ENCODE measurements at places on chromosomes 1 and 21.

- DNase-seq: no peak
These were observed 15.5 kb downstream of the IFNGR2 start for GRCh38 chr21:33418691-33419090.

GRCh38 chr1:114610546-114611245, 29.3 kb upstream of the BCAS2 start:
- DNase-seq: no peak

- DNase-seq: no peak
These were observed 47.2 kb downstream of the RAP1A start for GRCh38 chr1:111666828-111667227.

GRCh38 chr21:35727830-35728229, 332.5 kb downstream of the SETD4 start:
- no peak for DNase-seq

DNA sequence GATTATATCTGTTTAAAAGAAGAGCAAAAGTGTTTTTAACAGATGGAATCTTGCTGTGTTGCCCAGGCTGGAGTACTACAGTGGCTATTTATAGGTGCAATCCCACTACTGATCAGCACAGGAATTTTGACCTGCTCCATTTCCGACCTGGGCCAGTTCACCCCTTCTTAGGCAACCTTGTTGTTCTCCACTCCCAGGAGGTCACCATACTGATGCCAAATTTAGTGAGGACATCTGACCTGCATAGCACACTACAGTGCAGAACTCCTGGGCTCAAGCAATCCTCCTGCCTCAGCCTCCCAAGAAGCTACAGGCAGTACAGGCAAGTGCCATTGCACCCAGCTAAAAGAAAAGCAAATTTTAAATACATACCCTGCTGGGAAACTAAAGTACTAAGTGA, 11.3 kb upstream of the NUP210L start:
- DNase-seq: no peak

DNA sequence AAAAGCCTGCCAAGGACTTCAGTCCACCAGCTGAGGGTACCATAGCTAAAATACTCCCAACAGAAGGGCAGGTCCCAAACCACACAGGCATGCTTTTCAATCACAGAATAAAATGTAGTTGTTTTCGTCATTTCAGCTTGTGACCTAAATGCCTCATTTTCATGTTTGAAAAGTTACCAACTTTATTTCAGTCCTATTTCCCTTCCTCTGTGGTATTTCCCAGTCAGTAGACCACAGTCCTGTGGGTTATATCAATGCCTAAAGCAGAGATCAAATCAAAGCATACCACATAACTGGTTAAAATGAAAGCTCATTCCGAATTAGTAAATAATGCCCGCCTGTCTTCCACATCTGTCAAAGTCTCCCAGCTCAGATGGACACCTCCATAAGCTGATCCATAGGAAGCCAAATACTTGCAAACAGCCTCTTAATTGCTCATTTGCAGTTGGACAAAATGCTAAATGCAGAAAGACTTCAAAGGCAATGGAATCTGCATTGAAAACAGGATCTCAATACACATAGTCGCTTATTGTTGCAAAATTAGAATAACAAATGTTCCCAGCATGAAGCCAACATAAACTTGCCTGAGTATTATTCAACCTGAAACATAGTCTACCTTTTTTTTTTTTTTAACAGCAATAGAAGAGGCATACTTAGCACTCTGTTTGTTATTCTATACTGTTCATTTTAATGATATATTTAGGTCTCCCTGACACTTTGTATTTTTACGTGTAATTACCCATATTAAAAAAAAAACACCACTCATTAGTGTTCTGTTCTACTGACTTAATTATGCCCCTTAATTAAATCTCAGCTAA, 53.9 kb downstream of the NR5A2 start:
- no peak for DNase-seq

- DNase-seq: no peak
These were observed 163.9 kb downstream of the ST6GALNAC5 start for GRCh38 chr1:77031106-77031662.

- no peak for DNase-seq
These were observed 95.3 kb downstream of the PDE9A start for GRCh38 chr21:42748620-42749176.

GRCh38 chr1:17648457-17649145, 106.5 kb upstream of the ACTL8 start:
- DNase-seq: no peak

- no peak for DNase-seq
These were observed 57.0 kb downstream of the LRRC53 start for GRCh38 chr1:74455390-74455789.

DNA sequence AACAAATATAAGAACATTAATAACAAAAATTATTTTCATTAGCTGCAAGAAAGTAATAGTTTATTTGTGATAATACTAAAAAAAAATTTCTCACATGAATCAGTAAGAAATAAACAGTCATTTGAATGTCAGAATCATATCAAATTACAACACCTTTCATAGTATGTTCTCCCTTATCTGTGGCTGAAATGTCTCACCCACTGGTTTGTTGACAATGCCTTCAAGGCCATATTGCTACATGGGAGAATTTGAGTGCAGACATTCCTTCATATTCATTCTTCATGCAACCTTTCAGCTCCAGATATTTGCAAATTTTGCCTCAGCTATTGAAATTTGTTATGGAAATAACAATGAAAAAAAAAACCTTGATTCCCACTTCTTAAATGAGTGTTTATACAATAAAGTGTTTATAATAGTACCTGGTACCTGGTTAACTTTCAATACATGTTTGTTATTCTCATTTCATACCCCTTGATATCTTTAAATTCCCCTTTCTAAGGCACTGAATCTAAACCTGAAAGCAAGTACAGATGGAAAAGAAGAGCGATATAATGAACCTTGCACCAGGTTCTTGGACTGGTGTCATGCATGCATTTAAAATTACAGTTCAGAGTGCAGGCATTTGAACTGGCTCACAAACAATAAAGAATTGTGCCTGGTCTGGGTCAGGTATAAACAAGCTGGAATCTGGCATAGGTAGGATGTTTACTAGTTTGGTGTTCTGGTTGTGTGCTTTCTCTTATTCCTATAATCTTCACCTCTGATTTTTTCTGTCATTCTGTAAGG, 242.2 kb upstream of the ADGRL2 start:
- DNase-seq: no peak

DNA sequence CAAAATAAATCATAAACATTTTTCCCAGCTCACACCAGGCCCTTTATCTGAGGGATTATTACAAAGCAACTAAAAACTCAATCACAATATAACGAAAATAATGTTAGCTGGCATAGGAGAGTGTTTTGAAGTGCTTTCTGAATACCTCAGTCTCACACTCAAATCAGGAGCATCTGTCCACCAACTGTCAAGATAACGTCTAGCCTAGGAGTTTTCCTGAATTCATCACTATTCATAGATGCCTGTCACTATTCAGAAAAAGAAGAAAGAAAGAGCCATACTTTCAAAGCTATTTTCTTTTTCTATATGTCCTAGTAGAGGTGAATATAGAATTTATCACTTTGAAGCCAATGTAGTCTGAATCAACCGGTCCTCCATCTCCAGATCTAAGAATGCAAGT, 127.0 kb downstream of the AKT3 start:
- DNase-seq: no peak

GRCh38 chr21:44083631-44084291, 23.4 kb upstream of the PWP2 start:
- no peak for DNase-seq

DNA sequence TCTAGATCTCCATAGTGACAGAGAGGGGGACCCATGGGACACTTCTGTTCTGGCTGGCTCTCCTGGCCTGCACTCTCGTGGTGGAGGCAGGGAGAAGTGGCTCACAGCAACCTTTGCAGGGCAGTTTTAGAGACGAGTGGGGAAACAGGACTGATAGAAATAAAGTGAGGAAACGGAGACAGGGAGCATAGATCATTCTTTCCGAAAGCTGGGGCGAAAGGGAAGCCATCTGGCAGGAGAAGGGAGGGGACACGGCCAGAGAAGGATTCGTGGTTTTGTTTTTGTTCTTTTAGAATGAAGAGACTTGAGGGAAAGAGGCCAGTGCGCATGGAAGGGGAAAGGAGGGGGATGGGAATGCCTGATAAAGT, 3.5 kb downstream of the TIE1 start:
- DNase-seq: no peak

- DNase-seq: no peak
These were observed 33.9 kb downstream of the SPSB1 start for GRCh38 chr1:9326596-9326995.

- no peak for DNase-seq
These were observed 505.2 kb upstream of the ZRANB2 start for GRCh38 chr1:71586030-71586429.

- no peak for DNase-seq
These were observed 51.1 kb downstream of the PRDM16 start for GRCh38 chr1:3120140-3120539.

- DNase-seq: no peak
These were observed 41.2 kb downstream of the DMRTB1 start for GRCh38 chr1:53500204-53501064.

DNA sequence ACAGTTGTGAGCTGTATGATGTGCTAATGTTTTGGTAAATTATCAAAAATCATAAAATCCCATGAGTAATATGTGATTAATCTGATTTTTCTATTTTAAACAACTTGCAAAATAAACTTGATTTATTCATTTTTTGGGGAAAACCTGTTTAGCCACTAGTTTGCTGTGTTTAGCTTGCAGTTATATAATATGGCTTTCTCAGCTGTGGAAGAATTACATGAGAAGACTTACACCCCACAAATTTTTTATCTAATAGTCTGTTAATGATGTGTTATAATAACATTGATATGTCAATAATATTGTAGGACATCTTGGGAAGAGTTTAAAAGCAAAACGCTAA, 2.4 kb upstream of the ERRFI1 start:
- DNase-seq: no peak

- no peak for DNase-seq
These were observed 16.4 kb downstream of the BSND start for GRCh38 chr1:55015123-55015522.

GRCh38 chr1:19622204-19622603, 21.9 kb upstream of the NBL1 start:
- no peak for DNase-seq

DNA sequence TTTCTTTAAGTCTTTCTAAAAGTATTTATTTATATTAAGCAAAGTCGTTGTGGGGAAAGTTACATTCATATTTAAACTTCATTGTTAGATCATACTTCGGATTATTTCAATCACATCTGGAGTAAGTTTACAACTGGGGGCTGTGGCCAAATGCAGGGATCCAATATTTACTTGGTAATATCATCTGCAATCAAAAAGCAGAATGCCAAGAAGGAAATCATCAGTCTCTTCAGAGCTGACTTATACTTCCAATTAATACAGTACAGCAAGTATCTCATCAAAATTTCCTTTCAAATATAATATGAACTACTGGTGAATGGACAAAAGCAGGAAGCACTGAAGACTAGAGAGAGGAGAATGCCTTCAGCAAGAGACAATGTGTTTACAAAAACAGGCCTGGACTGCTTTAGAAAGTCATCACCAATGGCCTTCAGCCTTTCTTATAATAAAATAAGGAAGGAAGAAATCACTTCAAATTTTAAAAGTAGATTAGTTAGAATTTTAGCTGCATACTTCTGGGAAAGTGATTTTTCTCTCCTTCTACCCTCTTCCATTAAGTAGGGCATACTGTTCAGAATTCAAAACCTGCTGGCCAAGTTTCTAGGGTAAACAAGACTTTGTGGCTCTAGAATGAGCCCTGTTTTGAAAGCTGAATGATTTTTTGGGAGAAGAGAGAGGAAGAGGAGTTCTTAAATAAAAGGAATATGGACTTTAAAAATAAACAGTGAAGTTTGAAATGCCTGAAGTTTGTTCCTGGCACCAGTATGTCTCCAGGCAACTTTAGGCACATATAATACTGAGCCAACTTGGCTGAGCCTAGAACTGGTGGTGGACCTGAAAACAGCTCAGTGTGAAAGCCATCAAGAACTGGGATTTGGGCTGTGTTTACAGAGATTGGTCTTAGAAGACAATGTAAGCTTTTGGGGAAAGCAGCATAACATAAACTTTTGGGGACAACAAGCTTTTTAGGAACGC, 22.2 kb upstream of the MYOC start:
- DNase-seq: no peak

DNA sequence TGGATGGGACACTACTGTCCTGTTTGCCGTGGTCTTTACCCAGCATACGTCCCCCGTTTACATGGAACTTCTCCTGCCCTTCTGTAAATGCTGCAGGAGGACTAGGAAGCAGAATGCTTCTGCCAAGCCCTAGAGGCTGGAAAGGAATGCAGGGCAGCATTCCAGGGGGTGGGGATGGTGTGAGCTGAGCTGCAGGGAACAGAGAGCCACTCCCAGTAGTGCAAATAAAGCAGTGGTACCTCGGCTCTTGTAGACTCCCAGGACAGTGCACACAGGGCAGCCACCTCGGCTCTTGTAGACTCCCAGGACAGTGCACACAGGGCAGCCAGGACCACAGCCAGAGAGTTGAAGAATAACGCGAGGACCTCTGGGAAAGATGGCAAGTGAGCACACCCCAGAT, 35.4 kb downstream of the PTPRU start:
- no peak for DNase-seq

DNA sequence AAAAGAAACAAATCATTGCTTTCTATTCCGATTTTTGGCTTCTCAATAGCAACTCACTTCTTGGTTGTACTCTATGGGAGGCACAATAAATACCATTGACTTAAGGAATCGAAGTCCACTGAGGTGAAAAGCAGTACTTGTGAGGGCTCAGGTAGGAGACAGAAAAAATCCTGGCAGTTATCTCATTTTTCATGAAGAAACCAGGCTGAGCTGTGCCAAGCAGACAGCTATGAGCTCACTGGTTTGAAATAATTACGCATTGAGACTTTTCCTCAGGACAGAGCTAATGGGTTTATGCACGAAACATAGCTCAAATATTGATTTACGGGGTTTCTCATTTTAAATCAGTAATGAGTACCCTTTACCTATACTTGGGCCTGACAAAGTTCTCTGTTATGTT, 18.5 kb downstream of the COLGALT2 start:
- no peak for DNase-seq

GRCh38 chr1:151251656-151252470, 2.7 kb upstream of the PSMD4 start:
- peak; percentile 14 for DNase-seq

DNA sequence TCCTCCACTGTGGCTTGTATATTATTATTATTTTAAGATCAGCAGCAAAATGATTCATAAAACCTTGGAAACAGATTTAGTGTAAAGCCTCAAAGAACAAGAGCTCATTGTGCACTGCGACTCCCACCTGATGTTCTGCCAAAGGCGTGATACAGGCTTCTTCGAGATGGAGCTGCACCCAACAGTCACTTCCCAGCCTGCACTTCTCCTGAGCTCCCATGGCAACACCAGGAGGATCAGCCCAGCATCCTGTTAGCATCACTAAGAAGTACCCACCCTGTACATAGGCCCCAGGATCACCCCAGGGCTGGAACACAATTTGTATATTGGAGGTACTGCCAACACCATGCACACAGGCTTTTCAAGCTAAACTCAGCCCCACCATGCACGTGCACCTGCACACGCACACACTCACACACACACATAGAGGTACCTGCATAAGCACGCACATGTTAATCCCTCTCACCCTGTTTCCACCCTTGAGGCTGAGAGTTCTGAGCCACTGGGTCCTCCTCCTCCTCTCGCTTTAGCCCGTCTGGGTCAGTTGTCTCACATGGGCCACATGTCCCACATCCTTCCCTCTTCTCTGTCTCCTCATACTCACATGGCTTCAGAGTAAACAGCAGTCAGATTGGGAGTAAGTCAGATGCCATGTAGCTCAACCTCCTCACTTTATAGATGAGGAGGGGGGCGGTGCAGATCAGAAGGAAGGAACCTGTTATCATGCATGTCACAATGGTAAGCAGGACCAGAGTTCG, 281.9 kb upstream of the POU3F1 start:
- no peak for DNase-seq

GRCh38 chr1:244100704-244101453, 49.8 kb downstream of the ZBTB18 start:
- no peak for DNase-seq

Measured in stimulated activated CD8-positive, alpha-beta memory T cell treated with anti-CD3 and anti-CD28 coated beads, Interleukin-7, amount 100 ng/mL, for 1 hour (primary cell).